ENCODE measurements at places on chromosomes 7 and 10. TPM values are rescaled to one million over a fixed set of nuclear protein-coding genes. Genes with fewer than 3 reads are reported as not detected.

- ATAC-seq = no peak
Measured at GRCh38 chr7:2168615-2169311, 64.0 kb downstream of the MAD1L1 start.

PPP1R9A gene
- total RNA-seq = not detected

ACSM6 gene
- total RNA-seq = not detected

GRCh38 chr7:29408841-29409243 is 154.8 kb upstream of the PRR15 start:
- ATAC-seq = peak; percentile 44

DNA sequence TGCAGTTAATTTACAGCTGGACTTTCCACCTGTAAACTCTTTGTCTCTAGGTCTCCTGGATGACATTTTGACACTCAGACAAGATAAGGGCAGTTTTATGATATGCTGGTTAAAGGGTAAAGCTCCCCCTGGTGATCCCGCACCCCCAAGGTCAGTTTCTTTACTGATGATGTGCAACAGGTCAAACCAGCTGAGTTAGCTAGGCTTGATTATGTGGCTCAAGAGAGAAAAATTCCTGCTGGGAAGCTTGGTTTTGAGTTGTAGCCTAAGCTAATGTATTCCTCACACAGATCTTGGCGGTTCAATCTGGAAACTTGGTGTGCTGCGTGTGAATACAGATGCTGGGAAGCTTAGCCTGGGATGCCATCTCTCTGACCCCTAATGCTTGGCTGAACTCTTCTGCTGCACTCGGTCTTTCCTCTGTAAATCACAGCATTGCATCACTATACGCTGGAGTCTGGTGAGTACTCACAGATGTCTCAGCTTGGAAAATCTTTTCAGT is 11.4 kb upstream of the AKR1D1 start:
- no peak for ATAC-seq

DRGX gene
- not detected for total RNA-seq

GRCh38 chr7:155987681-155988235 is 175.5 kb upstream of the SHH start:
- no peak for ATAC-seq

- no peak for ATAC-seq
Measured at GRCh38 chr7:158382363-158383254, 205.0 kb downstream of the PTPRN2 start.

PPP1R3C gene
- total RNA-seq = 0.64 TPM

IL2RA gene
- 1,342 TPM for total RNA-seq

DNA sequence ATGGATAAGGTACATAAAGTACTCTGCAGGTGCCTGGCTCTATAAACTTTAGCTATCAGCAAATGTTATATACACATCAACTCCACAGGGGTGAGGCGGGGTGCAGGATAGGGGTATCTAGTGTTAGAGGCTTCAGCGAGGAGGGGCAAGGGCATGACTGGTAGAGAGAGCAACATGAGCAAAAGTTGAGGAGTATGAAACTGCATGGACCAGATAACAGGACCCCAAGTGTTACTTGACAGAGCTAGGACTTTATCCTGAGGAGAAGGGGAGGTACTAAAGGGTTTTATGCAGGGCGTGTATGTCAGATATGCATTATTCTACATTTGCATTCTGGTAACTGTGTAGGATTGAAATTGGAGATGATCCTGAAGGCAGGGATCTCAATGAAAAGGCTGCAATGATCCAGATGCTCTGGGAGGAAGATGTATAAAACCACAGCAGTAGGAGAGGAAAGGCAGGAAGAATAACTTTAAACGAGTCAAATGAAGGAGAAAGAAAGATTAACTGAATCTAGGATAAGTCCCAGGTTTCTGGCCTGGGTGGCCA is 109.8 kb upstream of the FAM133B start:
- peak; percentile 11 for ATAC-seq

DNA sequence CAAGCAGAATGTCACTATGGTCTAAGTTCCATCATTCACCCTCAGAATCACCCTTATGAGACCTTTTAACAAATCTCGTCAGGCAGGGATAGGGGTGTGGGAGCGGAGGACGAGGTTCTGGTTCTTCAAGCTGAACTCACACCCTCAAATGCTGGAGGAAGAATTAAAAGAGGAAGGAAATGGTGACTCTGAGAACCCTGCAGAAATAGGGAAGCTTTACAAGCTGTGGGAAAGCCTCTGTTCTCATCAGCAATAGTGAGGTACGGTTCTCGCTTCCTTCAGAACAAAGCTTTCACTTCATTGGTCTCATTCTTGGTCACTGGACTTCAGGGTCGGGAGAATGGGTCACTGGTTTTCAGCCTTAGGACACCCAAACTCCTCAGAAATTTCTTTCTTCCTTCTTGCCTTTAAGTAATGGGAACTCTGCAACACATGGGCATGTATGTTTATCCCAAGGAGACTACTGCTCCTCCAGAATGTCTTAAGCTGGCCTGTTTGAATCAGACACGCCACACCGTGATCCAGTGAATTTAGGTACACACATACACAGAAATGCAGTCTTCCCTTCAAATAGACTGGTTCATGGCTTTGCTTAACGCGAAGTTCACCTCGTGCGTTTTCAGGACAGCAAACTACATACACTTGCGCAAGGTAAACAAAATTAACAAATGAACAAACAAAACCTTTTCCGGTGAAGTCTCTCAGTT is 226.0 kb downstream of the SFMBT2 start:
- no peak for ATAC-seq

GRCh38 chr7:155803418-155804376 is 8.6 kb downstream of the SHH start:
- no peak for ATAC-seq

FAM25C gene
- total RNA-seq = not detected

MSMB gene
- not detected for total RNA-seq

SLC26A4 gene
- total RNA-seq = 14.7 TPM

DNA sequence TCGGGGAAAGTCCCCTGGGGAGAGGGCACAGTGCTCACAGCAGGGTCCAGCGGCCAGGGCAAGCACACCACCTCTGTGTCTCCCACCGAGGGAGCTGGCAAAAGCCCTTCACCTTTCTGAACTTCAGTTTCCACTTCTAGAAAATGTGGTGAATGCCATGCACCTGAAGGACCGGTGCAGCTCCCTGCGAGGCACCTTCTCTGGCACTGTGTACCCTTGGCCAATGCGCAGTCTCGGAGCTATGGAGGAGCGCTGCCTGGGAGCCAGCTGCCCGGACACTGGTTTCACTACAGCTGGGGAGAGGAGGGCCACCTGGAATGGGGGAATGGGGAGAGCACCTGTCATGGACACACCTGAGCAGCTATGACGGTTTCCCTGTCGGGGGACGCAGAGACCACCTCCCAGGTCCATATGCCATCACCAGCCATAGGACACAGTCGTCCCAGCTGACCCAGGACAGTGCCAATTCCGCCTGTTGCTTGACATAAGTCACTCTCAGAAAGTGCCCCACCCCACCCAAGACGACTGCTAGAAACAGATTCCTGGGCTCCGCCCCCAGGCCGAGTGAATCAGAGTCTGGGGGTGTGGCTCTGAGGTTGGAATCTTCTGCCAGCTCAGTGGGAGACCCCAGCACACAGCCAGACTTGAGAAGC is 16.8 kb downstream of the RASGEF1A start:
- ATAC-seq = peak; percentile 53

GRID2IP gene
- total RNA-seq = 0.26 TPM

GRCh38 chr7:140541513-140542227 is 62.4 kb upstream of the MKRN1 start:
- no peak for ATAC-seq

DNA sequence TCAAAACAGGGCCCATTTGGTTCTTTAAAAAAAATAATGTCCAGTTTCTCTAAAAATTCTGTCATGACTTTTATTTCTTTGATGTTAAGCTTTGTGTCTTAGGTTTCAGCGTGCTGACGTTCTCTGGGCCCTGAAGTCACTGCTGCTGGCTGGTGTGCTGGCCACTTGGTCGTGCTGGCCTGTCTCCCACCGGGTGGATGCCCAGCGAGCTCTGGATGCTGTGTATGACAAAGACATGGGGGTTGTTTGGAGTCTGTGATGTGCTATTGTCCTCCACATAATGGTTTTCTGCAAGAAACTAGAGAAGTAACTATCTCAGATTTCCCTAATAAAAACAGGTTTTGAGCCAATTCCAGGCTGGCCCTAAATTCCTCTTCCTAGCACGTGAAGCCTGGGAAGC is 9.5 kb upstream of the IDI2 start:
- no peak for ATAC-seq

HOXA13 gene
- total RNA-seq = not detected

DNA sequence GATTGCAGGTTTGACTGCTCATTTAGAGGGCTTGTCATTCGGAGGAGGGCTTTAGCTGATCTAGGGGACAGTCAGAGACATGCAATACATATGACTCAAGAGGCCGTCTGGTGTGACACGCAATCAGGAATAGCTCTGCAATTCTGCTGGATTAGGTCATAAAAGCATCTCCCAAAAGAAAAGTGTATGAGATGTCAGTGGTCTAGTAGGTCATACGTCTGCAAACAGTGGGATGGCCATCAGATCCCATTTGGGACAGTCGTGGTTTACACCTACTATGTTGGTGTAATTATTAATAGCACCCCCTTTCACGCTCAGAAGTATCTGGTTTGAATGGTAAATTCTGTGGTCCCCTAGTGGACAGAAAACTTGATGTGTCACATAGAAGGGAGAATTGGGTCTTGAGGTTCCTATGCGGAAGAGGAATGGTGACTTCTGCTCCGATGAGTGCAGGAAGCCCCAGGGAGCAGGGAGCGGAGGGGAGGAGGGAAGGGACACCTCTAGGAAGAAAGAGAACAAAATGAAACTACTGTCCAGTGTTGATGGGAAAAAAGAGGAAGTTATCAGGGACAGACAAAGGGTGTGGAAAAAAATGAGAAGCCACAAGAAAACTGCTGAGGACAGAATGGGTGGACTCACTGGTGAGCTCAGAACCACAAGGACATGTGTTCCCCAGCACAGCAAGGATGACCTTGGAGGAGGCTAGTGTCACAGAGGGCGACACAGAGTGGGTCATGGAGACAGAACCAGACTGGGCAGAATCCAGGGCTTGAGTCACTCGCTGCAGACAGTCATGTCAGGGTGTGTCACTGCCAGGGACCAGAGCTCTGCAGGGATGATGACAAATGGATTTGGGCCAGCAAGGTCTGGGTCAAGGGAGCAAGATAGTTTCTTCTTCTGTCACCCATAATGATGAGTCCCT is 59.9 kb downstream of the MAP3K8 start:
- peak; percentile 83 for ATAC-seq

ATOH7 gene
- not detected for total RNA-seq

DNAH11 gene
- total RNA-seq = 0.52 TPM

GRCh38 chr7:157555944-157556641 is 219.3 kb downstream of the DNAJB6 start:
- no peak for ATAC-seq

CHAT gene
- not detected for total RNA-seq

JAKMIP3 gene
- total RNA-seq = 1.2 TPM

FAM131B gene
- total RNA-seq = 1.1 TPM

PDZD7 gene
- total RNA-seq = 0.48 TPM

KIAA1217 gene
- 2.1 TPM for total RNA-seq

DNA sequence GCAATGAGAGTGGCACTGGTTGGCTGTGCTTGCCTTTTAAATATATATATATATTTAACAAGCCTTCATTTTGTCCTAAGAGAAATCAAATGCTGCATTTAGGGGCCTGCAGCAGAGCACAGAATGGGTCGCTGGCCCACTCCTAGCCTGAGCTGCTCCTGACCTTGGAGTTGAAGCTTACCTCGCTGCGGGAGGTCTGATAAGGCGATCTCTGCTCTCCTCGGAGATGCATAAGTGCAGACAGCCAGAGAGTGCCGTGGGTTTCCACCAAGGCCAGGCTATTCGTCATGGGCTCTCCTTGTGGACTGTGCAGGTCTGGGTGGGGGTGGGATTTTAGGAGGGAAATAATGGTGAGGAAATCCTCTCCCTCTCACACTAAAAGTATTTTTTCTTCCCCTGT is 99.5 kb upstream of the IKZF1 start:
- no peak for ATAC-seq

GRCh38 chr7:27967639-27968038 is 213.0 kb downstream of the JAZF1 start:
- no peak for ATAC-seq

DNA sequence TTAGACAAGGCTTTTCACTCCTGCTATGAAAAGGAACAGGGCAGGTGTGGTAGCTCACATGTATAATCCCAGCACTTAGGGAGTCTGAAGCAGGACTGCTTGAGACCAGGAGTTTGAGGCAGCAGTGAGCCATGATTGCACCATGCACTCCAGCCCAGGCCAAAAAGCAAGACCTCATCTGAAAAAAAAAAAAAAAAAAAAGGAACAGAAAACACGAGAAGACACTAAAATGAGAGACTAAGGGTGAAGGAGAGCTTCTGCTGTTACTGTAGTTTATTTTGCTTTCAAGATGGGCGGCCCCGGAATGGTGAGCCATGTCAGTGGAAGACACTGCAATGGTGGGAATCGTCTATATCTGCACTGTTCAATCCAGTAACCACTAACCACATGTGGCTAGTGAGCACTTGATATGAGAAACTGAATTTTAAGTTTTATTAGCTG is 9.9 kb downstream of the PIP4K2A start:
- ATAC-seq = no peak

- no peak for ATAC-seq
Measured at GRCh38 chr7:49821181-49821580, 47.7 kb downstream of the VWC2 start.

WNT16 gene
- total RNA-seq = not detected

DNA sequence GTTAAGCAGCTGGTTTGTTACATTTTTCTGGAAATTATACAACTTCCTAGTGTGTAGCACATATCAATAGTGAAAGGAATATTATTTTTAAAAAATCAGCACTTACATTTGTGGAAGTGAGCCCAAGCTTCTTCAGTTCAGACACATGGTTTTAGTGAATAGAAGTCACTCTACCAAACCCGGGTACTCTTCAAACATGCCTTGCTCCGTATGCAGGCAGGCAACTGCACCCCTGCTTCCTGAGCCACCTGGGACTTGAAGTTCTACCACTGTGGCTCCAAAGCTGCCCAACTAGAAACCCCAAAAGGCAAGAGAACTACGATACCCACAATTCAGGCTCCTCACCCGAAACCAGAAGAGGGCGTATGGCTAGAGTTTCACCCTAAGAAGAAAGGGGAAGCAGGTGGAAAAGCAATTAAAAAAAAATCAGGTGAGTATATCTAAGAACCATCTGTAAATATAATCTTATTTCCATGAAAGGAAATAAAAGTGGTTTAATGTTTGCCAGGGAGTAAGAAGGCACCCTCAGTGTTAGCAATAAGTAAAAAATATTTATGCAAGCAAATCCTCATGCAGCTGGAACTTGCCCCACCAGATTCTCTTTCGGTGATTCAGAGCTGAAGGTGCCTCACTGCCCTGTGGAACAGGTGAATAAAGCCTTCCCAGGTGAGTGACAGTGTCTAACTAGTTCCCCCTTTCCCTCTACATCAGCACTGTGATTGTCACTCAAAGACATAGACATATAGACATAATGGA is at the start of gene MACC1:
Gene MACC1 (minus strand): TSS at position 192 of the 756 bp plus-strand sequence. CDS start 55,522 bp downstream, outside the sequence.
- ATAC-seq = no peak
